OCI-M1 (cell line): ENCODE measurements at places on chromosomes 5 and 9.

GRCh38 chr9:123540457-123540856 is 184.5 kb downstream of the CRB2 start:
- DNase-seq: no peak

DNA sequence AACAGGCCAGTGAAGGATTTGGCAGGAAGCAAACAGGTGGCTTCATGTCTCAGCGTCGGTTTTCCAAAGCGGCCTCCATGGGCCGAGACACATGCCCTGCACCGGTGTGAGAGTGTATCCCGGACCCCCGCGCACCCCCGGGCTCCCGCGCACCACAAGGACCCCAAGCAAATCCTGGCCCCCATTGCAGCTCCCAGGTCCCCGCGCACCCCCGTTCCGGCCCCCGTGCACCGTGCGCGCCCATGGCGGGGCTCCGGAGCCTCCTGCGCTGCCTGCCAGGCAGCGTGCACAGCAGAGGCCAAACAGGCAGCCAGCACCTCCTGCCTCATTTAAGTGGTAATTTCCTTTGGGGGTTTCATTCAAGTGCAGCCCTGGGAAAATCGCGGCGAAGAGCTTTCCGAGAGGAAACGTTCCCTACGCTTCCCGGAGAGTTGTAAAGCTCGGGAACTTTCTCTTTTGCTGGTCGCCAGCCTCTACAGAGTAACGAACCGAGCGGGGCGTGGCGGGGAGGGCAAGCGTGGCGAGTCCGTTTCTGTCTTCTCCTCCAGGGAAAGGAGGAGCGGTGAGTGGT is 145.5 kb upstream of the SLC24A2 start:
- DNase-seq: no peak

DNA sequence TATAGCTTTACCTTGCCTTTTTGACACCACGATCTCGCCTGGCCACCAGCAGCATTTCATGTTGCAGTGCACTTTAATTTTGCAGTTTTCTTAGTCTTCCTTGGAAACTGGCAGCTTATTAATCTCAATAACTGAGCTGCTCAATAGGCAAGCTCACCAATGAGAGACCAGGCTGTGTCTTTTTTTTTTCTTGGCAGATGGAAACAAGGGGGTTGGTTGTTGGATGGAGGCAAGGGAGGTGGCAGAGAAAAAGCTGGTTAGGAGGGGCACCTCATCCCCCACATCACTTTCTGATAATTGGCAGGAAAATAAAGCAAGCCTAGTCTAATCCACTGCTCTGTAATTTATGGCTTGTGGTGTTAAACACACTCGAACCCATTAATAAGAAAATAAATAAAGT is 324.5 kb upstream of the WWC1 start:
- no peak for DNase-seq

DNA sequence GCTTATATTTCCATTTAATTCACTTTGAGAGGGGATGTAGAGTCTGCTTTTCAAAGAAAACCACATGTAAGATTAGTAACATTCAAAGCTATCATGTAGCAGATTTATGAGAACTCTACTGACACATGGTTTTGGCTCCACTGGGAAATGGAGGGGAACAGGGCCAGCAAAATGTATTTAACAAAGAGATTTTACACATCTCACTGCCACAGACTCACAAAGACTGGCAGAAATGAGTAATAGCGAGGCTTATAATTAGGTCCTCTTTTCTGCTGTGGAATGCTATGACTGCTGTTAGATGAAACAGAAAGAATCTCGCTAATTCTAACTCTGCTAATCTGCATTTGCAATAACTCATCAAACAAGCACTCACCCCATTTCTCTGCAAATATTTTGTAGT is 4.5 kb downstream of the DAP start:
- no peak for DNase-seq

DNA sequence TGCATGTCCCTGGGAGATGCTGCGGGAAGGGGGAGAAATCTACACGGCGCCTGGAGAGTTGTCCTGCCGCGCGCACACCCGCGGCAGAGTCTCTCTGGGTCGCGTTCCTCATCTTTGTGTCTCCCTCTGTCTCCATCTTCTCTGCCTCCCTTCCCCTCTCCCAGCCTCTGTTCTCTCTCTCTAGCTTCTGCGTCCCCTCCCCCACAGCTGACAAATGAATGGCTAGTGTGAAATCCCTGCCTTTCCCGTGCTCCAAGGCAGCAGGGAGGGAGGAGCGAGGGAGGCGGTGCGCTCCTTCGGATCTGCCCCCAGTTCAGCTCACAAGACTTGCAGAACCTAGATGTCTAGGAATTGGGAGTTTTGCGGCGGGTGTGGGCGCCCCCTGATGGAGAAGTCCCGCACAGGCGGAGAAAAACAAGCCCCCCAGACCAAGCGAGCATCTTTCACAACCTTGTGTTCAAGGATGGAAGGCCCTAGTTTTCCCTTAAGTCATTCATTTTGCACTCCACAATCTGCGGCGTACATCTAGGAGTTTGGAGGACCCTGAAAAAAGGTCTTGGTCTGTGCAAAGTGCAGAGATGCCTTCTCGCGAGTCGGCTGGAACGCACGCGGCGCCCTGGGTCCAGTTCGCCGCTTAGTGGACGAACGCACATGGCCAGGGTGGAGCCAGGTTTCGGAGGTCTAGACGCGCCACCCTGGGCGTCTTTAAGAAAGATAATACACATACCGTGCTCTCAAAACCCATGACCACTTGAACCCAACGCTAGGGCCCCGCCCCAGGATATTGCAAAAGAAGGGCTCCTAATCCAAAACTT is 2.0 kb downstream of the VCAN start:
- DNase-seq: peak; percentile 93

- DNase-seq: no peak
Measured at GRCh38 chr9:101275769-101276250, 109.0 kb downstream of the BAAT start.

DNA sequence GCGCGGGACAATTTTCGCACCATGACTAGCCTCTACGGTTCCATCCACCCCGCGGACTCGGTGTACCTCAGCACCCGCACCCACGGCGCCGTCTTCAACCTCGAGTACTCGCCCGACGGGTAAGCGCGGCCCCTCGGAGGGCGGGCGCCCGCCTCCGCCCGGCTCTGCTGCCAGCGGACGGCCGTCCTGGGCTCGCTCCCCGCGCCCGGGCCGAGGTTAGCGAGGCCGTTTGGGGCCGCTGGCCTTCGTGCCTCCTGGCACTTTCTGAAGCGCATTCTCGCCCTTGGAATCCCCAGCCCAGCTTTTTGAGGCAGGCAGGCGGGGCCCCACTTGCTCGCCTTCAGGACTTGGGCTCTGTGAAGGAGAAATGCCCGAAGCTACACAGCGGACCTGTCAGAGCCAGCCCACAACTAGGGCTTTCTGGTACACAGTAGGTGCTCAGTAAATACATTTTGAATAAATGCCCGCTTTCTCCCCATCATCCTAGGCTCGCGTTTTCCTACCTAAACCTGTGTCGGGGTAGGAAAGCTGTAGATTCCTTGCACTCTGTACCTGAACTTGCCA is 772 bp downstream of the DCAF10 start:
- peak; percentile 42 for DNase-seq

DNA sequence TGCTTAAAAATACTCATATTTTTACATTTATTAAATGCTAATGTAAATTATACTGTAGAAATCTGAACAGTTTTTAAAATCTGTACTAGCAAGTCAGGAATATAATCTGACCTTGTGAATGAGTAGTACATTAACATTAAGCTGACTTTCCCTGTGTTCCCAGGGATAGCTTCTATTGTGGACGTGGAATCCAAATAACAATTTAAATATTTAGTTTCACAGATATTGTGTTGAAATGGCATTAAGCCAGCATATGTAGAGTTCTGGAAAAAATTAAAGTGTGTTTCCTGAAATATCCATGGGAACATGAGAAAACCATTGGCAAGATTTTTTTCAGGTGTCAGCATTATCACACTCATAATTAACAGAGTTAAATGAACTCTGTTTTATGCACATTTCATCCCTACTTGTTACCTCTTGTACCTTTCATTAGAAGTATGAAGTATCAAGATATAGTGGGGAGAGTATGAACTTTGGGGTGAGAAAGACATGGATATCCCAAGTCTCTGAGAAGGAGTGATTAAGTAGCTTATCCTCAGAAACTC is 5.7 kb downstream of the RABGAP1 start:
- no peak for DNase-seq

DNA sequence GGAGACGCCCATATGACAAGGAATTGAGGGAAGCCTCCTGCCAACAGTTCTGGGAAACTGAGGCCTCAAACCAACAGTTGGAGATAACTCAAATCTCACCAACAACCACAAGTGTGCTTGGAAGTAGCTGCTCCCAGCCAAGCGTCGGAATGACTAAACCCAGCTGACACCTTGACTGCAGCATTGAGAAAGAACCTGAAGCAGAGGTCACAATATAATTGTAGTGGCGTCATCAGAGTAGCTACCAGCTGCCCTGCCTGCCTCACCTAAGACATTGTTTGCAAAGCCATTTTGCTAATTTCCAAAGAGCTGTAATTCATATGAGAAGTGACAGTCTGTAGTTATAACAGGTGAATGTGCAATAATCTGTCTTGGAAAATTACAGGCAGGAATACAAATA is 40.8 kb upstream of the ANKRD31 start:
- DNase-seq: no peak

GRCh38 chr5:151098768-151099121 is 17.9 kb upstream of the TNIP1 start:
- DNase-seq: no peak

- no peak for DNase-seq
Measured at GRCh38 chr5:173623296-173623771, 6.9 kb upstream of the BOD1 start.

GRCh38 chr9:7027996-7028395 is 270.2 kb downstream of the KDM4C start:
- no peak for DNase-seq

- no peak for DNase-seq
Measured at GRCh38 chr9:79176014-79176697, 395.6 kb upstream of the TLE4 start.

GRCh38 chr9:8140557-8140956 is 341.0 kb upstream of the DMAC1 start:
- no peak for DNase-seq

DNA sequence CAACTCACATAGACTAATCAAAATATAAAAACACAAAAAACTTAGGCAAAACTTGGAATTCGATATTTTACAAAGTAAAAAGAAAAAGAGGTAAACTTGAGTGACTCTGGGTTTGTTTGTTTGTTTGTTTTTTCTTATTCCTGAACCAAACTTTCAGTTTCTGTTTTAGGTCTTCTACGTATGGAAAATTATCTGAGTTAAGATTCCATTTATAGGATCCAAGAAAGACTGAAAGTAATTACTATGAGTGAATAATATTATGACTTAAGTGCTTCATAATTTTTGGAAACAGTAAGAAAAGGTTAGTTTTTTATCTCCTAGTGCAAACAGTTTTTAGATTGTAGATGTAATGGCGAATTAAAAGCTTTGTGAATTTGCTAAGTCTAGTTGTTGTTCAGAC is 13.2 kb downstream of the ST8SIA4 start:
- DNase-seq: peak; percentile 69

GRCh38 chr9:114275246-114276004 is 47.5 kb upstream of the ORM1 start:
- no peak for DNase-seq

DNA sequence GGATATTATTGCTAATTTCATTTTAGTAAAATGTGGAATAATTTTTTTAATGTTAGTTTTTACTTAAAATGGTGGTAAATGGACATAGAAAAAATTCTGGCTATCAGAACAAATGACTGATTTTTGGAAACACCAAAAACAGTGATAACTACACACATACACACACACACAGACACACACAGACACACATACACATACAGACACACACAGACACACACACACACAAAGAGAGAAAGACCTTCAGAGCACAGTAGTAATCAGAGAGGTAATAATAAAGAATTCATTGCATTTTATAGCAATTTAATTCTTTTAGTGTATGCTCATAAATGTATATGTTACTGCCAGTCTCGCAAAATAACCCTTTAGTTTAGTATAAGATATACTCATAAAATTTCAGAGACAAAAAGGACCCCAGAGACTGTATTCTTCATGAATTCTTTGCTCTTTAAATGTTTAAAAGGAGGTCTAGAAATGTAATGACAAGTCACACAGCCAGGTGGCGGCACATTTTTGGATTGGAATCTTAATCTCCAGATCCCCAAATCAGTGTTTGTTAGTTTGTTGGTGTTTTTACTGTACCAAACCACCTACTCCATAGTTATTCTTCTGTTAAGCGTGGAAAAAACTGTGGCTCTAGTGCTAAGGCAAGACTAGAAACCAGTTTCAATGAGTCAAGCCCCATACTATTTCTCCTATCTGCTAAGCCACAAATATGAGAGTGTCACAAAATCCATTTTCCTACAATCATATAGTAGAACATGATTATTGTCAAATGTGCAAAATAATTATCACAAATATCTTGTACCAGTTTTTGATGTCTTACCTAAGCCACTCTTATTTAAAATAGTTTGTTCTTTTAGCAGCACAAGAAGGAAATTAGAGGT is 109.9 kb downstream of the EDIL3 start:
- peak; percentile 83 for DNase-seq

- no peak for DNase-seq
Measured at GRCh38 chr5:138455232-138455930, 9.9 kb upstream of the EGR1 start.

GRCh38 chr5:128252756-128253155 is 169.2 kb downstream of the SLC12A2 start:
- DNase-seq: no peak

GRCh38 chr9:132818588-132818987 is 59.5 kb downstream of the AK8 start:
- DNase-seq: no peak

- DNase-seq: no peak
Measured at GRCh38 chr9:117714282-117714681, 10.1 kb downstream of the TLR4 start.

GRCh38 chr9:127990554-127990953 is 9.8 kb upstream of the EEIG1 start:
- no peak for DNase-seq

GRCh38 chr9:127207734-127208410 is 56.7 kb upstream of the GARNL3 start:
- no peak for DNase-seq

GRCh38 chr9:82247318-82247717 is 258.7 kb downstream of the SPATA31D1 start:
- peak; percentile 53 for DNase-seq

DNA sequence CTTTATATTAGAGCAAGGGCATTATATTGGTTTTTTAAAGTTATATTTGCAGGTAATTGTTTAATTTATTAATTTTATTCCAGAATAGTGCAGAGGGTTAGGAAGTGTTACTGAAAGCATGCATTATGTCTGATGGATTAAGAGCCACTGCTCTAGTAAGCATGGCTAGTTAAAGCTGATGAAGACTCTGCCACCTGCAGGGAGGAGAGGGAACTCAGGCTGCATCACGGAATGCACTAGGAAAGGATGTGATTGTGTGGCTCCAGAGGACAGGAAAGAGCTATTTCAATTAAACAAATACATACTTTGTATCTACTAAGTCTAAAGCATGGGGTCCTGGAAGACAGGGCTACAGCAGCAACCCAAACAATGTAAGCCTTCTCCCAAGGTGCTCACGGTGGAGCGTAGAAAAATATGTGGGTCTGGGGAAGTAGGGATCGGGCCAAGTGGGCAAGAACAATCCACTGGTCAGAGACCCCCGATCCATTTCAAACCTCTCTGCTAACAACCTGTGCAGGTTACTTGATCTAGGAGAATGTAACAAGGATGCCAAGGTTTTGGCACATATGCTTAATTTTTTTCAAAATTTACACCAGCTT is 15.3 kb upstream of the GRXCR2 start:
- peak; percentile 79 for DNase-seq

- no peak for DNase-seq
Measured at GRCh38 chr5:14771189-14771588, 100.4 kb downstream of the ANKH start.
